GM18507 (cell line): ENCODE measurements at places on chromosomes 12 and 14.

DNA sequence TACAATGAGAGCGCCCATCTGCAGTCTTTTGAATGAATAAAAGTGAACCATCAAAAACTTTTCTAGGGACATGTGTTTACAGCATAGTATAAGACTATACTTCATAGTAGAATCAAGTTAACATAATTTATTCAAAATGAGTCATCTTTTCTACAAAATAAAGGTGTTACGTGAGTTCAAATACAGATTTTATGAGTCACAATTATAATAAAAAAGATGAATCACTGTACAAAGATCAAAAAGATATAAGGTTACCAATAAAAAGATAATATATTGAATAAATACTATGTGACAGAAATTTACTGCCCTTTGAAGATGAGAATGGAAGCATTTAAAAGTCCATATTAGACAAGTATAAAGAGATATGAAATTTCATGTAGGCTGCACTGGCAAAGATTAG is 2.8 kb downstream of the MBIP start:
- DNase-seq, result no peak

DNA sequence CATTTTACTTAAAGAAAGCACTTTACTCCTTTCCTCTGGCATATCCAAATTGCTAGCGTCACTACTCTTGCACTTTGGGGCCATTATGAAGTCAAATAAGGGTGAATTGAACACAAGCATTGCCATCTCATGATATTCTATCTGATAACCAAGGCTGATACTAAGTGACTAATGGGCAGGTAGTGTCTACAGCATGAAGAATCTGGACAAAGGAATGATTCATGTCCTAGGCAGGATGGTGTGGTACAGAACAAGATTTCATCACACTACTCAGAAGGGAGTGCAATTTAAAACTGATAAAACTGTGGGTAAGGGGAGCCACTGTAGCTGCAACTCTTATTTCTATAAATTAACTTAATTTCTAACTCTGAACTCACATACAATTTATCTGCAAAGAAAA is 7.7 kb upstream of the SLC6A15 start:
- DNase-seq, result no peak

- no peak for DNase-seq
Observed at GRCh38 chr14:83096092-83096491, 1562.4 kb upstream of the SEL1L start.

- DNase-seq, result no peak
Observed at GRCh38 chr14:67729072-67729885, 27.6 kb downstream of the RDH12 start.

GRCh38 chr12:116320791-116321217 is 43.3 kb upstream of the MED13L start:
- DNase-seq, result no peak

DNA sequence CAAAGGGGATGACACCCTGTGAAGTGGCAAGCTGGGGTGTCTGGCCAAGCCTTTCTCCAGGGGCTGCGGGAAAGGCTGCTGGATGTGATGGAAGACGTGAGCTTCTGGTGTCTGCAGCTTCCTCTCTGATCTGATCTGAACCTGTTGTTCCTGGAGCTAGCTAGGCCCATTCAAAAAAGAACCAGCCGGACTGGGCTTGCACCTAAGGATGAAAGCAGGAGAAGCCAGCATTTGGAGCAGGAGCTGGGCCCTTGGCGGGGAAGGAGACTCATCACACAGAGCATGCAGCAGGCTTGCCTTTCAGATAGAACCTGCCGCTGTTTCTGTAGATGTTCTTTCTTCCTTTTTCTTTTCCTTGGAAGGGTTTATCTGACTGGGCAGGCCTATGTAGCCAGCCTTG is 9.5 kb downstream of the RPH3A start:
- no peak for DNase-seq

GRCh38 chr14:95523815-95524448 is 7.5 kb upstream of the SYNE3 start:
- no peak for DNase-seq

DNA sequence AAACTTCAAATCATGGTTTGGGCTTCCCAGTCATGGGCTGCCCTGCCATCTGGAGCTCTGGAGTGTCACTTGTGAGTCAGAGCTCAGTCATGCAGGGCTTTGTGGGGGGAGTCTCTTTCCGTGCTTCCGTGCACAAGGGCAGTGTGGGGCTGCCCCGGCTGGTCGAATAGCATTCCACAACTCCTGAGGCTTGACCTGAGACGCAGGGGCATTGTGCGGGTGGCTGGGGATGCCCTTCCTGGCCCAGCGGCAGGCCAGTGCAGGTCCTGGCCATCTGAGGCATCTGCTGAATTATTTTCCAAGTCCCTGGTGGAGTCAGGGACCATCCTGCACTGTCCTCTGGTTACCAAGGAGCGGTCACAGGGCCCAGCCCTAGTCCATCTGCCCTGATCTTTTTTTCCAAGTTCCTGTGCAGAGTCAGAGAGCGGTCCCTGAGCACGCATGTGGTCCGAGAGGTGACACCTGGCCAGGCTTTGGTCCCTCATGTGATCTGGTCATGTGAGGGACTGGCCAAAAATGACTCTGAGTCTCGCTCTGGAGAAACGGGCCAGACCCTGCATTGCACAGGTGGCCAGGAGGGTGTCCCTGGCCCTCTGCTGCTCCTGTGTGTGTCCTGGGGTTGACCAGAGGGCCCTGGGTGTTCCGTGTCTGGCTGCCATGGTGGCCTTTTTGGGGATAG is 167.0 kb upstream of the ALG10B start:
- no peak for DNase-seq

GRCh38 chr12:25806271-25806670 is 152.2 kb upstream of the RASSF8 start:
- DNase-seq, result no peak

- no peak for DNase-seq
Observed at GRCh38 chr12:65924716-65925115, 100.4 kb downstream of the HMGA2 start.

- DNase-seq, result no peak
Observed at GRCh38 chr12:109710205-109710746, 3.3 kb upstream of the FAM222A start.

DNA sequence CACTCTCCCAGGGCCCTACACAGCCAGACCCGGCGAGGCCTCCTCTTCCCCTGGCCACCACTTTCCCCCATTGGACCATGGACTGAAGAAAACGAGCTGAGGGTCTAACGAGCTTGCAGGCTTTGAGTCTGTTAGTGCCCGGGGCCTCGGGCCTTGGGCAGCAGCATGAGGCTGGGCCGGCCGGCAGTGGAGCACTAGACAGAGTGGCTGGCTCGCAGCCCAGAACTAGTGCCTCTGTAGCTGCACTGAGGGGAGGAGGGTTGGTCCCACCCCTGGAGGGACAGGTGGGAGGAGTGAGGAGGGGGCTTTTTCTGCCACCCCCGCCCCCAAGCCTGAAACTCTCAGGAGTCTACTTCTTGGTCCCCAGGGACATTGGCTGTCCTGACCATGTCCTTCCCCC is 38.7 kb downstream of the SLC6A12 start:
- DNase-seq, result no peak

DNA sequence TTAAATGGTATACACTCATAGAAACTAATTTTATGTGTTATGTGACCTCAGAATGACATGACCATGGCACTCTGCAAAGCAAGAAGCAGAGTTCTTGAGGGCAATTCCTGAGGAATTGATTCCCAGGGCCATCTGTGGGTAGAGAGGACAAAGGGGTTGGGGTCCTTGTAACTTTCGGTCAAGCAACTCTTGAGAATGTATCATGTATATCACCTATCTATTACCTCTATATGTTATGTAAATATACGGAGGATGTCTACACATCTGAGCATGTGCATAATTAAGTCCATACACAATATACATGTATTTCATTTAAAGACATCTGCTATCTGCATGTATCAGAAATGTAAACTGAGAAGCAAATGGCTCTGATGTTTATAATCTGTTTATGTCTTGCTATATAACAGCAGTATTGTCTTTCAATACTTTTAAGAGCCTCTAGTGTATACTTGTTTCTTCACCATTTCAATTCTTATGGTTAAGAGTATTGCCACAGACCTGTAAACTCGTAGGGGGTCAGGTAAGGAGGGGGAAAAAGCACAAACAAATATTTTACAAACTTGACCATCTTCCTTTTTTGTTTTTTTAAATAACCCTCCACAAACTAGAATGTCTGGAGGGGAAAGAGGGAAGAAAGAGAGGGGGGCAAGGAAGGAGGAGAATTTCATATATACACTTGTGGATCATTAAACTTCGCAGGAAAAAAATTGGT is 4.5 kb downstream of the FOXA1 start:
- DNase-seq, result no peak

DNA sequence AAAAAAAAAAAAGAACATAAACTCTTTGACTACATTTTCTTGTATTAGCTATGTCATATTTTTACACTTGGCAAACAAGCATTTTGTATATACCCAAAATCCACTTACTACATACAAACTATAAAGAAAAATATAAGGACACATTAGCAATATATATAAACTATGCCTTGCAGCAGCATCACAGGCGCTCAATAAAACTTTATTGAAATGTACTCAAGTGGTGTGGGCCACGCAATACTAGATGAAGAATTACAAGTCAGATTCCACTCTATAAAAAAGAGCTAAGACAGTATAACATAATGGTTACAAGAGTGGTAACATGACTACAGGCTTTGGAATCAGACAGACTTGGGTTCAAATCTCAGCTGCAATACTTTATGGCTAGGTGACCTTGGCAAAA is 3.1 kb upstream of the AP4S1 start:
- DNase-seq, result no peak

DNA sequence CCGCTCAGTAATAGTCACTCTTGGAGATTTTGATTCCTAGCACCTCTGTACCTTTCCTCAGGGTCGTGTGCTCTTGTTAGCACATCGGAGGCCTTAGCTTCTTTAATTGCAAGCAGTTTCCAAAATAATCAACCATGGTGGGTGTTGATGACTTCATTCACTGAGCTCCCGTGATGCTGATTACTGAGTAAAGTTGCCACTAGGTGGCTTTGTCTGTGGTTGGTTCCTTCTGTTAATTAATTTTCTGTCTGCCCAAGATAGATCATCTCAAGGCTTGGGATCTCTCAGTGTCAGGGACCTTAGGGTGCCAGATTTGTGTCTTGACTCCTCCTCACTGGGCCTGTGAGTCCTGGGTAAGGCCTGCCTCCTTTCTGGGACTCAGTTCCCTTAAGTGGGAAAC is 54.3 kb downstream of the PTPN11 start:
- no peak for DNase-seq

DNA sequence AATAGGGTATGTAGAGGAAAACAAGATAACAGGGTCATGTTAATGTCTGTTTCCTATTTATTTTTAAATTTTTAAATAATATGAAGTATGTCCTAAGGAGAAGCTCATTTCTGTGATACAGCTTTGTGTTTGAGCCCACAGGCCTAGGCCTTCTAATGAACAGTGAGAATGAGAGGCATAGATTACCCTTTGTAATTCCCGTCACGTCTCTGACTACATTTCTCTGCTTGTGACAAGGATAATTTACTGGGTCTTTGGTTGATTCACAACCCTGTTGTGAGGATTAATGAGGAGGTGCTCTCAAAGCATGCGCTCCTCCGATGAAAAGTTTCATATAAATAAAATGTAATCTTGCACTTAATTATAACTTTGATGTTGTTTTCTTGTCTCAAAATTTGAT is 56.1 kb downstream of the SYT10 start:
- no peak for DNase-seq

GRCh38 chr12:88566430-88566829 is 13.8 kb downstream of the KITLG start:
- DNase-seq, result no peak

GRCh38 chr14:43872752-43873655 is 634.1 kb downstream of the FSCB start:
- no peak for DNase-seq

DNA sequence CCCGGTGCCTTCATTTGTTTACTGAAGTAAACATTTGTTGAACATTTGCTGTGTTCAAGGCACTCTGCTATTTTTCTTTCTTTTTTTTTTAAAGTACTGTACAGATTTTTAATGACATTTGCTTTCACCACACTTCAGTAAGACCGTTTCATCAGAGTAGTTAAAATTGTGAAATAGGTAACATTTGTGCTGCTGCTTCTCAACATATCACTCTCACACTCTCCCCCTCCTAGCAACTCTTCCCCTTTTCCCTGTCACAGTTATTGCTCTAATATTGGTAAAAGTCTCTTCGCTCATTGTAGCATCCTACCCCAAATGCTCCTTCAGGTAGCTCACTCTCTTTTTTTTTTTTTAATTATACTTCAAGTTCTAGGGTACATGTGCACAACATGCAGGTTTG is 49.6 kb downstream of the SRGAP1 start:
- DNase-seq, result no peak

GRCh38 chr14:86237733-86238132 is 707.8 kb downstream of the FLRT2 start:
- no peak for DNase-seq

GRCh38 chr12:1878695-1879094 is 39.8 kb downstream of the CACNA2D4 start:
- no peak for DNase-seq

DNA sequence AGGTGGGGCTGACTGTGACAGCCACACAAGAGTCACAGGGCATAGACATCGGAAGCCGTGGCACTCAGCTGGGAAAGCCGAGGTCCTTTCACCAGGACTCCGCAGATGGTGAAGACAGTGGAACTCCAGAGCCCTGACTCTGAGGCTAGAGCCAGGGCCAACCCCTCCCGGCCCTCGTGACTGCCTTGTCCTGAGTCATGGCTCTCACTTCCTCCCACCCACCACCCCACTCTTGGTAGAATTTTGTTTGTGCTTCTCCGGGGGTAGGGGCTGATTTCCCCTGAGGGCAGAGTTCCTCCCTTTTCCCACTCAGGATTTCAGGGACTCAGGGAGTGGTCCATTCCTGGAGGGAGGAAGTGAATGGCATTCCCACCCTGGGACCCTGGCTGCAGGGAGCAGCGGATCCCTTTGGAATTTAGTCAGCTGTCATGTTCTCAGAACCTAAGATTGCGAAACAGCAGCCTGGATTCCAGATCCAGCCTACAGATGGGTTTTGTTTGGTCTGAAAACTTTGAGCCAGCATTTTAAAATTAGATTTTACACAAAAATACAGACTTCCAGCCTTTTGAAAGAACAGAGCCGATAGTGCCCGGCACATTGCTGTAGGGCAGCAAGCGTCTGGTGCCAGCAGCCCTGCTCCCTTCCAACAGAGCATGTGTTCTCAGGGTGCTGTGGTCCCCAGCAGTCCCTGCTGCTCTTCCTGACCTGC is 50.7 kb downstream of the TPCN1 start:
- no peak for DNase-seq

- DNase-seq, result no peak
Observed at GRCh38 chr12:93149229-93149628, 220.1 kb upstream of the EEA1 start.

- DNase-seq, result no peak
Observed at GRCh38 chr12:30378307-30378706, 317.4 kb downstream of the IPO8 start.

DNA sequence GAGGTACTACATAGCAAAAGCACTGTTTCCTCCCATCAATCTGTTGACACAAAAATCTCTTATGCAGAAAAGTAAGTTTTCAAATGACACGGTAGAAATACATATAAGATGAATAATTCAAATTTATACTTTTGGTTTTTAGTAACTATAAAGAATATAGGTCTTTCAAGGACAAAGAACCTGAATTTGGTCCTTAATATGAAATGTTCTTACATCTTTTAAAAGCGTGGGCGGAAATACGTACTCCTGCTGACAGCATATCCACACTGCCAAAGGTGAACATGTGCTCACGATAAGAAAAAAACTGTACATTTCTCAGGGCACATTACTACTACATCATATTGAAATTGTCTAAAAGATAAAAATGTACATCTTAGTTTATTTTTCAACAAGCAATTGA is 127.6 kb downstream of the FOXN3 start:
- no peak for DNase-seq
